ENCODE measurements at places on chromosomes 5 and 9.

GRCh38 chr9:124741662-124742061, 29.4 kb downstream of the NR6A1 start:
- no peaks in the 10 kb centered on the region for H3K36me3 ChIP-seq
- DNase-seq = no peak
- H3K4me1 ChIP-seq = peaks cover 3% of the 10 kb centered on the region
- no peak overlapping the region for H3K27ac ChIP-seq
- no peak overlapping the region for H3K4me3 ChIP-seq

- DNase-seq = no peak
- no peak overlapping the region for H3K27ac ChIP-seq
- H3K4me1 ChIP-seq = no peaks in the 10 kb centered on the region
- H3K27me3 ChIP-seq = peaks cover 7% of the 10 kb centered on the region
- no peak overlapping the region for H3K4me3 ChIP-seq
Measured at GRCh38 chr9:71620746-71621145, 147.6 kb downstream of the CEMIP2 start.

DNA sequence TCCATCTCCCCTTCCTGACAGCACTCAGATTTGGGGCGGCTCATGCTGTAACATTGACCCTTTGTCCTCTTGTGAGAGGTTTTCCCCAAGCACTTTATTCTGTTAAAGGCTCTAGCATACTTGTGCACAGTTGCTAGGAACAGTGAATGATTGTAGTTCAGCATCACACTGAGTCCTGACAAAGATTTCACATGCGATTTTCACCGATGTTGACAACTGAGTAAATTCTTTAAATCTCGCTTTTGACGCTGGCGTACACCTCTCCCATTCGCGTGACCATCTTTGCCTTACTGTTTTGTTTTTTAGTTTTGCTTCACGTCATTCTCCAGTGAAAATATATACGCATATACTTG, 780 bp downstream of the CDC37L1 start:
- H3K27ac ChIP-seq = no peak overlapping the region
- H3K36me3 ChIP-seq = peaks cover 15% of the 10 kb centered on the region
- H3K27me3 ChIP-seq = no peaks in the 10 kb centered on the region
- DNase-seq = no peak

GRCh38 chr5:19314840-19315239, 673.2 kb downstream of the CDH18 start:
- no peaks in the 10 kb centered on the region for H3K4me1 ChIP-seq
- DNase-seq = no peak
- no peaks in the 10 kb centered on the region for H3K36me3 ChIP-seq
- H3K27me3 ChIP-seq = no peaks in the 10 kb centered on the region

DNA sequence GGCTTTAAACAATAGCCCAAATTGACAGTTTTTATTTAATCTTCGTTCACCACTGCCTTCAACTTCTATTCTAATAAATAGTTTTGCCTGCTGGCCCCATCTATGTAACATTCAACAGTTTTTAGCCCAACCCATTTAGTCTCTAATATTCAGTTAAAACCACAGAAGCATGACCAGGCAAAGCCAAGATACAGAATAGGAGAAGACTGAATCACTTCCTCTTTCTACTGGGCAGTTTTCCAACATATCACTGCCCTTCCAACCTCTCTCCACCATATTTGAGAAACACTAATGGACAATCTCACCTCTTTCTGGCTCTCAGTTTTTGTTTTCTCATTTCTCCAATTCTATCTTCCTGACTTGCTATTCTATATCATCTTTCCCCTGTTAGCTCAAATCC, 352.9 kb downstream of the DNAH5 start:
- no peak overlapping the region for H3K27ac ChIP-seq
- no peak for DNase-seq
- no peaks in the 10 kb centered on the region for H3K36me3 ChIP-seq
- H3K4me3 ChIP-seq = no peak overlapping the region

DNA sequence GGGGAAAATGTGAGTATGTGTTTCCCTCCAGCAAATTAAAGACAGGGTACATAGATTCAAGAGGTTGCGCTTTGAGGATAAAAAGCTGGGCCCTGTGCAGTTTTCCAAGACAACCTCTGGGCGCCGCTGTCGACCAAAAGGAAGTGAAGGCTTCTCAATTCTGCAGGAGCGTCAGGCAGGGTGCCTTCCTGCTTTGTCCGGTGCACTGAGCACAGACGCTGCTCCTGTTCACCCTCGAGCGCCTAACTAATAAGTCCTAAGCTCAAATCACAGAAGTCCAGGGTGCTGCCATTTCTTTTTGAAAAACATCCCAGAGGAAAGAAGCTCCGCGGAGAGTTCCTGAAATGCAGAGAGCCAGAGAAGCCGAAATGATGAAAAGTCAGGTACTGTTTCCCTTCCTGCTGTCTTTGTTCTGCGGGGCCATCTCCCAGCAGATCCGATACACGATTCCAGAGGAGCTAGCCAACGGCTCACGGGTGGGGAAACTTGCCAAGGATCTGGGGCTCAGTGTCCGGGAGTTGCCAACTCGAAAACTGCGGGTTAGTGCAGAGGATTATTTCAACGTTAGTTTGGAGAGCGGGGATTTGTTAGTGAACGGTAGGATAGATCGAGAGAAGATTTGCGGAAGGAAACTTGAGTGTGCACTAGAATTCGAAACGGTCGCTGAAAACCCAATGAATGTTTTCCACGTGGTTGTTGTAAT, at the start of gene PCDHGB1:
TSS of gene PCDHGB1 (plus strand) at position 183 of the 703 bp plus-strand sequence. CDS start at position 345, 162 bp downstream.
- peaks cover 38% of the 10 kb centered on the region for H3K27me3 ChIP-seq
- H3K4me1 ChIP-seq = no peaks in the 10 kb centered on the region
- H3K4me3 ChIP-seq = peak within 1 kb of the TSS; percentile 54
- H3K27ac ChIP-seq = no peak within 1 kb of the TSS
- no peak for DNase-seq

GRCh38 chr9:134367061-134367460, 40.8 kb downstream of the RXRA start:
- H3K4me1 ChIP-seq = peaks cover 3% of the 10 kb centered on the region
- no peaks in the 10 kb centered on the region for H3K36me3 ChIP-seq
- no peaks in the 10 kb centered on the region for H3K27me3 ChIP-seq
- H3K27ac ChIP-seq = no peak overlapping the region

DNA sequence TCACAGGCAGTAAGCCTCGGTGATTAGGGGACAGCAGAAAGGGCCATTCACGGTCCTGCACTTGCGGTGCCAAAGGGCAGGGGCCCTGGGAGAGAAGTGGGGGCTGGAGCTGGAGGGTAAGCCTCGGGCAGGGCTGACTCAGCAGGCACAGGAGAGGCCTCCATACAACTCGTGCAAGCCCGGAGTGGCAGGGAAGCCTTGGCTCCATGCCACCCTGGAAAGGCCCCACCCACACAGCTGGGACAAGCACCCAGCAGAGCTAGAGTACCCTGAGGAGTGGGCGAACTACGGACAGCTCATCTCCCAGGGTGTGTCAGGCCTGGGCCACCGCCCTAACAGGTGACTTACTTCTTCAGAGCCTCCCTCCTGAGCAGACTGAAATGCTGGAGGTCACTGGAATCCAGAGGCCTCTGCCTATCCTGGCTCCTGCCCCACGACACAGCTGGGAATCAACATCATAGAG, 5.6 kb upstream of the CAMK2A start:
- peaks cover 9% of the 10 kb centered on the region for H3K27me3 ChIP-seq
- no peaks in the 10 kb centered on the region for H3K36me3 ChIP-seq
- no peak overlapping the region for H3K27ac ChIP-seq
- H3K4me1 ChIP-seq = peaks cover 4% of the 10 kb centered on the region

- peaks cover 11% of the 10 kb centered on the region for H3K4me1 ChIP-seq
- H3K27ac ChIP-seq = no peak overlapping the region
- no peak for DNase-seq
- no peaks in the 10 kb centered on the region for H3K27me3 ChIP-seq
- H3K36me3 ChIP-seq = no peaks in the 10 kb centered on the region
Measured at GRCh38 chr9:71941060-71941568, 29.7 kb downstream of the C9orf85 start.

- H3K36me3 ChIP-seq = peaks cover 14% of the 10 kb centered on the region
- no peaks in the 10 kb centered on the region for H3K27me3 ChIP-seq
- no peaks in the 10 kb centered on the region for H3K4me1 ChIP-seq
- H3K27ac ChIP-seq = no peak overlapping the region
Measured at GRCh38 chr5:103177543-103177942, 57.4 kb downstream of the PPIP5K2 start.

GRCh38 chr9:129109537-129109903, 1.1 kb downstream of the CRAT start:
- H3K4me3 ChIP-seq = peak overlapping the region; percentile 96
- H3K4me1 ChIP-seq = peaks cover 21% of the 10 kb centered on the region
- no peaks in the 10 kb centered on the region for H3K27me3 ChIP-seq
- peak overlapping the region; percentile 76 for H3K27ac ChIP-seq
- DNase-seq = no peak

DNA sequence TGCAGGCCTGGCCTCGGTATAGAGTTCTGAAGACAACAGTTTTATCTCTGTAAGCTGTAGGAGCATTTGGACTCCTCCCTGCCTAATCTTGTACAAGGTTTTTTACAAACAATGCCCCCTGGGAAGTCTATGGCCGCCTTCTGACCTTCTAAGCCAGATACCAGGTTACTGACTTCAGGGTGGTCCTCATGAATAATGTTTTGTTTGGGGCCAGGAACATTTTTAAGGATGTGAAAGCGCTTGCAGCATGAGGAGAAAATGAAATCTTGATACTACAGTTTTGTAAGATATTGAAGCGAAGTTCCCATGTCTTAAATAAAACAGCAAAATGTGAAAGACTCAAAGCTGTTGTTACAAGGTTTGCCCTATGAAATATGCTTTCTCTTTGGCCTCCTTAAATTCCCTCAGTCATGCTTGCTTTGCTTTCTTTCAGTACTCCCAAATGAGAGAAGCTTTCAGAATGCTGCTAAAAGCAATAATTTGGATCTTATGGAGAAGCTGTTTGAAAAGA, 5.2 kb downstream of the ANKDD1B start:
- H3K4me1 ChIP-seq = no peaks in the 10 kb centered on the region
- peaks cover 3% of the 10 kb centered on the region for H3K27me3 ChIP-seq
- no peak overlapping the region for H3K4me3 ChIP-seq
- H3K36me3 ChIP-seq = no peaks in the 10 kb centered on the region
- no peak for DNase-seq
- no peak overlapping the region for H3K27ac ChIP-seq

GRCh38 chr5:167489202-167489601, 802.2 kb upstream of the WWC1 start:
- no peak overlapping the region for H3K4me3 ChIP-seq
- no peak overlapping the region for H3K27ac ChIP-seq
- no peak for DNase-seq
- H3K27me3 ChIP-seq = no peaks in the 10 kb centered on the region

GRCh38 chr5:139668064-139668880, 20.1 kb downstream of the CXXC5 start:
- peak overlapping the region; percentile 84 for H3K4me3 ChIP-seq
- H3K36me3 ChIP-seq = no peaks in the 10 kb centered on the region
- peaks cover 39% of the 10 kb centered on the region for H3K4me1 ChIP-seq
- H3K27ac ChIP-seq = peak overlapping the region; percentile 80
- no peaks in the 10 kb centered on the region for H3K27me3 ChIP-seq

DNA sequence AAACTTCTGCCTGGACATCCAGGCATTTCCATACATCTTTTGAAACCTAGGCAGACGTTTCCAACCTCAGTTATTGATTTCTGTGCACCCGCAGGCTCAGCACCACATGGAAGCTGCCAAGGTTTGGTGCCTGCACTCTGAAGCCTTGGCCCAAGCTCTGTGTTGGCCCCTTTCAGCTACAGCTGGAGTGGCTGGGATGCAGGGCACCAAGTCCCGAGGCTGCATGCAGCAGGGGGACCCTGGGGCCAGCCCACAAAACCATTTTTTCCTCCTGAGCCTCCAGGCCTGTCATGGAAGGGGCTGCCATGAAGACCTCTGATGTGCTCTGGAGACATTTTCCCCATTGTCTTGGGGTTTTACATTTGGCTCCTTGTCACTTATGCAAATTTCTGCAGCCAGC, 49.9 kb downstream of the NFX1 start:
- H3K4me1 ChIP-seq = peaks cover 8% of the 10 kb centered on the region
- no peak overlapping the region for H3K27ac ChIP-seq
- no peak overlapping the region for H3K4me3 ChIP-seq

DNA sequence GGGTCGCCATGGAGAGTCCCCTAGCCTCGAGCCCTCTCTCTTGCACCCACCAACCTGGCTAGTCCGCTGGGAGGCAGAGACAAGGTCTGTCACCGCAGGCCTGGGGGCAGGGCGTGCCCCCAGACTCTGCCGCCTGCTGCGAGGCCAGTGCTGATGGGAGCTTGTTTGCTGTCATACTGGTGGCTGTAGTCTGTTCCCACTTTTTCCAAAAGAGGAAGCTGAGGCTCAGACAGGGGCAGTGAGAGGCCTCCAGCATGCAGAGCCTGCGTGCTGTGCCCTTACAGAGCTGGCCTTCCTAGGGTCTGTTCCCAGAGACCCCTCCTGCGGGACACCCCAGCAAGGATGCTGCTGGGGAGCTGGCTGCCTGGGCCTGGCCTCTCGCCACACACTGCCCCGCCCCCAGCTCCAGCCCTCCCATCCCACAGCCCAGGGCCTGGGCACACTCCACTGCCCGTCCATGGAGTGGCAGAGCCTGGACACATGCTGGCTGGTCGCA, 21.0 kb upstream of the SUSD3 start:
- no peak overlapping the region for H3K4me3 ChIP-seq
- peaks cover 6% of the 10 kb centered on the region for H3K36me3 ChIP-seq
- H3K27me3 ChIP-seq = no peaks in the 10 kb centered on the region

DNA sequence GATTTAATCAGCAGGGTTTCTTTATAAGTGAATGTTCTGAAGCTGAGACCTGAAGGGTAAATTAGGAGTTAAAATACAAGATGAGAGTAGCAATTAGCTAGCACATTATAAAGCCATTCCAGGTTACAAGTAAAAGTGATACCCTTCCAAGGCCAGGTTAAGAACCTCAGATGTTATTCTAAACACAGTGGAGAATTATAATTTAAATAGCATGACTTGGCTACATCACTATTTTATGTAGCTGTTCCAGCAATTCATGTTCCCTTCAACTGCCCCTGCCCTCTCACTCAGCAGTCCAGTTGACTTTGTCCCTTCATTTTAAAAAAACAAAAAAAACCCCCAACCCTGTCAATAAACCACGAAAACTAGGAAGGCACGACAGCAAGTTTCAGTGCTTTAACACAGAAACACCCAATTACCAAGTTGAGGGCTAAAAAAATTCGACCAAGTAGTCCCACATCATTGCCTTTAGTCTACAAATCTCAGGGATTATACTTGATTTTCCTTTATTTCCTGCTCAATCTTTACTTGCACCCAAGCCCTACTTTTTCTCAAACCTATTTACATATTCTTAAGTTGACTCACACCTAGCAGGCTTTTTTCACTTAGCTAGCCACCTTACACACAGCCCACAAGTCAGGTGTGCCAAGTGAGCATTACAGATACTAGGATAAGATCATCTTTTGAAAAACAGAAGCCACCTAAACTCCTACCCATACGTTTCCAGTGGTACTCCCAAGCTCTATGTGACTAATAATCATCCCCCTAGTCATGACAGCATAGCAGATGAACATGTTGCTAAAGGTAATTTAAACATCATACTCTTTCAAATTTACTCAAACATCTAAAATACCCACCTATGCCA, 3.4 kb downstream of the RPL37 start:
- peaks cover 72% of the 10 kb centered on the region for H3K36me3 ChIP-seq
- peak overlapping the region; percentile 7 for H3K27ac ChIP-seq
- H3K4me3 ChIP-seq = peak overlapping the region; percentile 97
- no peak for DNase-seq
- H3K4me1 ChIP-seq = peaks cover 54% of the 10 kb centered on the region
- no peaks in the 10 kb centered on the region for H3K27me3 ChIP-seq

GRCh38 chr5:180074462-180074861, 2.9 kb upstream of the RNF130 start:
- no peak overlapping the region for H3K4me3 ChIP-seq
- peaks cover 25% of the 10 kb centered on the region for H3K27me3 ChIP-seq
- peaks cover 2% of the 10 kb centered on the region for H3K36me3 ChIP-seq
- H3K4me1 ChIP-seq = peaks cover 8% of the 10 kb centered on the region
- no peak for DNase-seq
- no peak overlapping the region for H3K27ac ChIP-seq
